ENCODE measurements at places on chromosomes 13 and 19.

DNA sequence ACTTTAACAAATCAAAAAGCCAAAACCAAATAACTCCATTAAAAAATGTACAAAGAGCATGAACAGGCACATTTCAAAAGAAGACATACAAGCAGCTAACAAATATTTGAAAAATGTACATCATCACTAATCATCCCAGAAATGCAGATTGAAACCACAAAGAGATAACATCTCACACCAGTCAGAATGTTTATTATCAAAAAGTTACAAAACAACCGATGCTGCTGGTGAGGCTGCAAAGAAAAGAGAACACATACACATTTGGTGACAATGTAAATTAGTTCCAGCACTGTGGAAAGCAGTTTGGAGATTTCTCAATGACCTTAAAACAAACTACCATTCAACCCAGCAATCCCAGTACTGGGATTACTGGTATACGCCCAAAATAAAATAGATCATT, 756.0 kb upstream of the PCDH20 start:
- no peak for DNase-seq

DNA sequence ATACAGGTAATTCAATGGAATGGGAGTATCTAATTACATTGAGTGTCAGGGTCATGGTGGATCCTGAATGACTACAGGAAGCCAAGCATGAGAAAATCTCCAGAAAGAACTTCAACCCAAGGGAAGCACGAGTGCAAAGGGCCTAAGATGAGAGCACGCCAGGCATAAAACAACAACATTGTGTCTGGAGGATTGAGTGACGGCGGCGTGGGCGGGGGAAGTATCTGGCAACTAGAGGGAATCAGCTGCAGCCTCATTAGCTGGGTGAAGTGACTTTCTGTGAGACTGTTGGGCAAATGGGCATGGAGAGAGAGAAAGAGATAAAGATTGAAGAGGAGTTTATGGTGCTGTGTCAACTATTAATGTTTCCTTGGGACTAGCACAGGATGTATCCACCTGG, 194.3 kb downstream of the GPC6 start:
- no peak for DNase-seq

DNA sequence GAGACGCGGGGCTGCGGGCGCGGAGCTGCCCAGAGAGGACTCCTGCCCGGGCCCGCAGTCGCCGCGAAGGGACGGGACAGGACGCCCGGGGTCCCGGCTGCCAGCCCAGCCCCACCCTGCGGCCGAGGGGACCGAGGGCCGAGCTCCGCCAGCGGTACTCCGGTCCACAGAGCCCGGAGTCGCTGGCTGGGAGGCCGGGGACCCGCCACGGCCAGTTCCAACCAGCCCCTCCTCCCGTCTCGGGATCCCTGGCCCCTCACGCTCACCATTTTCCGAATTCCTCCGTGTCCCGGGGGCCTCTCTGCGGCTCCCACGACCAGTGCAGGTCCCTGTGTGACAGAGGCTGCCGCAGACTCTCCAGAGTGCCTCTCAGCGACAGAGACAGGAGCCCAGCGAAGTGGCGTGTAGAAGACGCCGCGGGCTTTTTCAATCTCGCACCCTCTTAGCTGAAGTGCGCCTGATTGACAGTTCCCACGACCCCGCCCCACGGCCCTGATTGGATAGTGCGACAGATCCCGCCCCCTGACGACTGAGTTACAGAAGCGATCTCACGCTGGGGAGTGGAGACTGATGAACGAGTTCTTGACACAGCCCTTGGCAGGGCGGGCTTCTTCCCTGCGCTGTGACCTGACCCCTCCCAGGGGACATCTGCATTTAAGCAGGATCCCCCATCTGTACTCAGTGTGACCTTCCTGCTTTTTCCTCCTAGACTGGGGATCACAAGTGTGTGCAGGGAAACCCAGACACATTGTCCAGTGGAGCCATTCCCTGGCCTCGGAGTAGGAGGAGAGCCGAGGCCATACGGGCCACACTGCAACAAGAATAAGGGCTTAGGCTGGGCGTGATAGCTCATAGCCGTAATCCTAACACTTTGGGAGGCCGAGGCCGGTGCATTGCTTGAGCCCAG, 44.0 kb downstream of the ZNF823 start:
- DNase-seq, result peak; percentile 89

GRCh38 chr13:72023895-72024294, 156.9 kb upstream of the DACH1 start:
- no peak for DNase-seq

DNA sequence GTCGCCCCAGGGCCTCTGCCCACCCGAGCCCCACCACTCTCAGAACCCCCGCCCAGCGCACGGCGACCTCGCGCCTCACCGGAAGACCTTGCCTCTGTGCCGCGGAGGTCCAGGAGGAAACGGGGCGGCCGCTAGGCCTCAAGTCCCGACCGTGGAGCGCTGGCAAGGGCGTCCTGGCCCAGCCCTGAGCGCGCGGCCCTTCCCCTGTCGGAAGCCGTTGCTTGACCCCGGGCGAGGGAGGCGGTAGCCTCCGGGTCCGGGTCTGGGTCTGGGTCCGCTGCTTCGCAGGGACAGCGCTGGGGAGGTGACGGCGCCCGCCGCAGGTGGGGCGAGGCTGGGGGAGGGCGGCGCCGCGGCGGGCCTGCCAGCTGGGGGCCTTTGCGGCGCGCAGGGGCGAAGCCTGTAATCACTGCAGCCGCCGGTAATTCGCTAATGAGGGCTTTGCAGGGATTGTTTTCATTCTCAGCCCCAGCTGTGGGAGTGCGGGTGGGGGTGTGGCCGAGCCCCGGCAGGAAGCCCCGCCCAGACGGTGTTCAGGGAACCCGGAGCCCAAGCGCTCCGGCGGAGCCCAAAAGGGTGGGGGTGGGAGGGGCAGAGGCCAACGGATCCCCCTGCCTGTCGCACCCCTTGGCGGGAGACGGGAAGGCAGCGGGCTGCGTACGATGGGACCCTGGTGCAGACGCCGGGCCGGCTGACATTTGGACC, 8.6 kb downstream of the C19orf25 start:
- peak; percentile 80 for DNase-seq

DNA sequence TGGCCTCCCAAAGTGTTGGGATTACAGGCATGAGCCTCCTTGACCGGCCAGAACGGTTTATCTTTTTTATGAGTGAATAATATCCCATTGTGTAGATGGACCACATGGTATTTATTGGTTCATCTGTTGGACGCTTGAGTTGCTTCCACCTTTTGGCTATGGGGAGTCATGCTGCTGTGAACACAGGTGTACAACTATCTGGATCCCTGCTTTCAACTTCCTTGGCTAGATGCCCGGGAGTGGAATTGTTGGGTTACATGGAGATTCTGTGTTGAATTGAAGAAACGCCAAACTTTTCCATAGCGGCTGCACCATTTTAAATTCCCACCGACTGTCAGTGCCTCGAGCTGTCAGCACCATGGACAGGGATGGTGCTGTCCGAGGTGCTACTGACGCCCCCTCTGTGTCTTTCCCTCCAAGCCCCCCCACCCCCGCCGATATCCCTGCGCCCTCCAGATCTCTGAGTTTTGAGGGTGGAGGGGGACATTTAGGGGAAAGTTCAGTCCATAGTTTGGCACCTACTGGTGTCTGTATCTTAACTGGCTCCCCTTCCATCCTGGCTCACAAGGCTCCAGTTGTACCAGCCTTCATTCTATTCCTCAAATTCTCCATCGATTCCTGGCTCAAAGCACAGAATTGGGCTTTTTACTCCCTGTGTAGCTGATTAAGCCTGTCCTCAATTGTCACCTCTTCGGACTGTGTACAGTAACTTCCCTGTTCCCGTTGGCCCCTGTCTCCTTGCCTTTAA, 27.3 kb downstream of the PNPLA6 start:
- DNase-seq, result no peak

DNA sequence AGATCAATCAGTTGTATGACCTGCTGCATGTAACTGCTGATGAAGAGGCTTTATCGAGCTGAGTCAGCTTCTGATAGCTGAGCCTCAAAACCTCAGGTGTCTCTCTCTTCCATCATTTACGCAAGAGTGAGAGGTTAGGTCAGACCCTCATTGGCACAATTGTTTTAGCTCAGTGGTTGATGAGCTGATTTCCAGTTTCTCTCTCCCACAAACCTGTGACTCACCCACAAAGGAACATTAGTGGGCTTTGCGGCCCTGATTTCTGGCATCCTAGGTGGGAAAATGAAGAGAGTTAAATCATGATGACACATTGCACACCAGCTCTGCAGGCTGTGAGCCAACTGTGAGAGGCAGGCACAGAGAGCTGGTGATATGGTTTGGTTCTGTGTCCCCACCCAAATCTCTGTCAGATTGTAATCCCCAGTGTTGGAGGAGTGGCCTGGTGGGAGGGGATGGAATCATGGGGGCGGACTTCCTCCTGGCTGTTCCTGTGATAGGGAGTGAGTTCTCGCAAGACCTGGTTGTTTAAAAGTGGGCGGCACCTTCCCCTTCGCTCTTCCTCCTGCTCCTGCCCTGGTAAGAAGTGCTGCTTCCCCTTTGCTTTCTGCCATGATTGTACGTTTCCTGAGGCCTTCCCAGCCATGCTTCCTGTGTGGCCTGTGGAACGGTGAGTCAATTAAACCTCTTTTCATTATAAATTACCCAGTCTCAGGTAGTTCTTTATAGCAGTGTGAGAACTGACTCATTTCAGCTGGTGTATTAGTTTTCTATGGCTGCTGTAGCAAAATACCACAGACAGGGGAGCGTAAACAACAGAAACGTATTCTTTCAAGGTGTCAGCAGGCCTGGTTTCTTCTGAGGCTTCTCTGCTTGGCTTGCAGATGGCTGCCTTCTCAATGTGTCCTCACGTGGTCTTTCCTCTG, 33.5 kb upstream of the TMTC4 start:
- DNase-seq, result no peak

DNA sequence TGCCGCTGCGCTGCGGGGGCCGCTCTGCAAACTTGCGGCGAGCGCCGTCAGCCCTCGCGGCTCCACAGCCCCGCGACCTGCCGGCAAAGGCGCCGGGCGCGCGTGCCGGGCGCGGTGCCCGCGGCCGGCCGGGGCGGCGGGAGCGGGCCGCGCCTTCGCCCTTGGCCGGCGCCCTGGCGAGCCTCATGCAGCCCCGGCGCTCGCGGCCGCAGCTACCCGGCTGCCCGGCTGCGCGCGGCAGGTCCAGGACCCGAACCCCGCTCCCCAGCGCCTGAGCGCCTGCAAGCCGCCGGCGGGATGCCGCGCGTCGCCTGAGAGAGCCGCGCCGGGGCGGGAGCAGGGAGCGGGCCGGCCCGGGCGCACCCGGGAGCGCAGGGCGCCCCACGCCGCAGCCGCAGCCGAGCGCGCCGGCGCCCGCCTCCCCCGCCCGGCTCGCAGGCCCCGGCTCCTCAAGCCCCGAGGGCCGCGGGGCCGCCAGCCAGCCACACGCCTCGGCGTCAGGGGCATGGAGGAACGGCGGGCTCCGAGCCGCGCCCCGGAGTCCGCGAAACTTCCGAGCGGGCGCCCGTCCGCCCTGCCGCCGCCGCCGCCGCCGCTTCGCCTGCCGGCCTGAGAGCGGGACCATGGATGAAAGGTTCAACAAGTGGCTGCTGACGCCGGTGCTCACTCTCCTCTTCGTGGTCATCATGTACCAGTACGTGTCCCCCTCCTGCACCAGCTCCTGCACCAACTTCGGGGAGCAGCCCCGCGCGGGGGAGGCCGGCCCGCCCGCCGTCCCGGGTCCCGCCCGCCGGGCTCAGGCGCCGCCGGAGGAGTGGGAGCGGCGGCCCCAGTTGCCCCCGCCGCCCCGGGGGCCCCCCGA, 564 bp downstream of the HS6ST3 start:
- DNase-seq, result no peak

GRCh38 chr13:40651866-40652587, 14.4 kb downstream of the FOXO1 start:
- no peak for DNase-seq

DNA sequence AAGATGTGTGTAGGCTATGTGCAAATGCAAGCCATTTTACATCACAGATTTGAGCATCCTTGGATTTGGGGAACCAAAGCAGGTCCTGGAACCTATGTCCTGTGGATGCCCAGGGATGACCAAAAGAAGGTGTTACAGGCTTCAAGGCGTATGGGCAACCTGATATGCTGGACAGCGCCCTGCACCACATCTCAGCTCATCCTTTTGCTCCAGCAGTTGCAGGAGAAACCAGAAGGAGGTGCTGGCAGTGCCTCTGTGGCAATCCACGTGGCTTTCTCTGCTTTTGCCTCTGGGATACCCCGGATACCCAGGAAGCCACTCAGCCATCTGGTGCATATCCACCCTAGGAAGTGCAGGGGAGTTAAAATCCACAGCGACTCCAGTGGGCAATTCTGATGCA, 110.3 kb upstream of the VSTM2B start:
- no peak for DNase-seq

- DNase-seq, result no peak
These were observed 407 bp upstream of the ZNF440 start for GRCh38 chr19:11813703-11814028.

GRCh38 chr19:19426799-19427198, 21.3 kb downstream of the GATAD2A start:
- no peak for DNase-seq

DNA sequence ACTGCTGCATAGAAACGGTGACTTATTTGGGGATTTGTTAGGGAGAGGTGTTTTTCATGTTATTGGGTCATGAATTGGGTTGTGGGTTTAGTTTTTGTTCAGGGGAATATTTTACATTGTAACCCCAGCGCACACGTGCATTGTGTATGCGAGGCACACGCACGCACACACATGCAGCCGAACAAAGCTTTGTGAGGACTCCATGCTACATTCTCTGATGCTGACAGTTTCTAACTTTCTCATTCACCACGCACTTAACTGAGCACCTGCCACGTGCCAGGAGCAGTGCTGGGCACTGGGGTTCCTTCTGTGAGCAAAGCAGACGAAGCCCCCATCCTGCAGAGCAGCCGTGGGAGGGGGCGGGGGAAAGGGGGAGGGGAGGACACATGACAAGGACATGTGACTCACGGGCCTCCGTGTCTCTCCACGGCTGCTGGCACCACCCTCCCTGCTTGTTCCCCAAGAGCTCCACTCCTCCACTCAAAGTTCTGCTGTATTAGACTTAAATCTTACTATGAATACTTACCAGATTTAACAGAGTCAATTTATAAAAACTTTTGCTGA, 55.6 kb downstream of the SLC7A9 start:
- no peak for DNase-seq

- no peak for DNase-seq
These were observed 53.5 kb upstream of the ALOX5AP start for GRCh38 chr13:30681843-30682242.

DNA sequence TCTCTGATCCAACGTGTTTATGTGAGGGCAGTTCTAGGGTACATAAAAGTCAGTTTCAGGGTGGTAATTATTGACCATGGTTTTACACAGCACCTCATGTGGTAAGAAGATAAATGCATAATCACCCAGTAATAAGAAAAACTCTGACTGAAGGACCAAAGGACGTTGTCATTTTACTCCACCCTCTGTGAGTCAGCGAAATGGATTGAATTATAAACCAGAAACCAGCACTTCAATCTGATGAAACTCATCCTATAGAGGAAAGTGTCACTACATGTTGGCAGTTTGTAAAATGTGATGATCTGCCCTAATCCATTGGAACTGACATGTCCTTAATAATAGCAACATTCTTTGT, 406.8 kb downstream of the KLF5 start:
- no peak for DNase-seq

- DNase-seq, result no peak
These were observed 38.6 kb downstream of the WDR87 start for GRCh38 chr19:37867831-37868230.

GRCh38 chr19:4764393-4764660, 27.2 kb upstream of the FEM1A start:
- DNase-seq, result no peak

All from NCI-H1436 (cell line).